Hepatocyte (in vitro differentiated cells): ENCODE measurements at places on chromosomes 3 and 15.
A peak's percentile ranks its signal among the peaks of the same experiment; 100 is the strongest.

- DNase-seq: no peak
Measured at GRCh38 chr3:166114448-166114847, 277.2 kb upstream of the BCHE start.

DNA sequence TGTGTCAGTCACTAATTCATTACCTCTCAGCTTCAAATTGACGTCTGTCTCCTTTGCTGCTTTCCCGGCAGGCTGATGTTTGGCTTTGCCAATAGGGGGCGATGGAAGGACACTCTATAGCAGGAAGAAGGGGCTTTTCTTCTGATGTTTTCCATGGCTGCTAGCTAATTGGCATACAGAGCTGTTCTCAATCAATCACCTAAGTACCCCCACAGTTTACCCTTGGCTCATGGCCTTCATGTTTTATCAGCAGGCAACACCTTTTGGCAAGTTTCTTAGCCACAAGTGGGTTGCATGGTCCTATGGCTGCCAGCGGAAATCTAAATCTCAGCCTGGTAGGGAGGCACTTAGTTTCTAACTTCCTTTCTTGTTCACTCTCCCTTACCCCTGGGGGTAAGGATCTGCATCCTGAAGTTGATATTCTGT is 45.0 kb downstream of the ESYT3 start:
- DNase-seq: peak; percentile 58

DNA sequence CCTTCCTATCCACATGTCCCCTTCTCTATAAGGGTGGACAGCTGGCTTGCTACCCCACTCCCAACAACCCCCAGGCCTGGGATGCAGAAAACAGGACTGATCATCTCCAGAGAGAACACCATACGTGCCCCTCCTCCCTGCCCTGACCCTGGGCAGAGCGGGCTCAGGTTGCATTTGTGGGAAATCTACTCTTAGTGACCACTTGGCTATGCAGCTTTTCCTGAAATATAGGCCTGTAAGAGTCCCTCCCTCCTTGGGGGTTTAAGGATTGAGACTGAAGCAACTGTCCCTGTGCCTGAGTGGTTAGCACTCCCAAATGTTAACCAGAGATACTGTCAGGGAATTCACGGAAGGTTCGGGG is 11.7 kb downstream of the SH2D7 start:
- DNase-seq: no peak

- no peak for DNase-seq
Measured at GRCh38 chr3:189655617-189656016, 24.4 kb downstream of the TP63 start.

- DNase-seq: no peak
Measured at GRCh38 chr3:12719541-12719940, 39.5 kb downstream of the TMEM40 start.

DNA sequence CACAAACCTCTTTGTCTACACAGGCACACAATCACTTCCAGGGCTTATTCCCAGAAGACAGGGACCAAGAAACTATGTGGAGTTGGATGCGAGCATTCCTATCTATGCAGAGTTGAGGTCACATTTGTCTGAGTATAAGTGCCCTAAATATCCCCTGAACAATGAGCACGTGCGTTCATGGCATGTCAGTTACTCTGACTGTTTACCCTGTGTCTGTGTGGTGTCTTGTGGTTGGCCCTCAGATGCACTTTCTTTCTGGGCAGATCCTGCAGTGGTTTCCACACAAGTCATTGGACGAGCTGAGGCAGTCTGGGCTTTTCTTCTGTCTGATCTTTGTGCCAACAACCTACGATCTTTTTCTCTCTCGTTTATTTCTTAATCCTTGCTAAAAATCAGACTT is 134.5 kb downstream of the FBN1 start:
- no peak for DNase-seq

- no peak for DNase-seq
Measured at GRCh38 chr15:29132735-29133181, 136.9 kb downstream of the NSMCE3 start.
